Fibroblast of pulmonary artery (primary cell): ENCODE measurements at places on chromosomes 12 and 14.

GRCh38 chr14:22190411-22191191, 398.4 kb downstream of the DAD1 start:
- peak; percentile 7 for DNase-seq

DNA sequence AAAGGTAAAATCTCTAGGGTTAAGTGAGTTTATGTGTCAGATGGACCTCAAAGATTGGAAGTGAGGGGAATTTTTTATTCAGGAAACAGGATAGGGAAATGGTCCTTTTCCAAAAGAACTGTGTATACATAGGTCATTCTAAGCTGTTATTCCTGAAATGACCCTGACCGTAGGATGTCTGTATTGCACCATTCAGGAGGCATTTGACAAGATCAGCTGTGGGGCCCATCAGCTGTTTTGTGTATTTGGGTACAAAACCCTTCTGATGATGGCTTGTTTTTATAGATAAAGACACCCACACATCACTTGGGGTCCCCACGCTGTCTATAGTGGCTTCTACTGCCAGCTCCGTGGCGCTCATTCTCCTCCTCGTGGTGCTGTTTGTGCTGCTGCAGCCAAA, 62.6 kb upstream of the SRSF5 start:
- DNase-seq = no peak

DNA sequence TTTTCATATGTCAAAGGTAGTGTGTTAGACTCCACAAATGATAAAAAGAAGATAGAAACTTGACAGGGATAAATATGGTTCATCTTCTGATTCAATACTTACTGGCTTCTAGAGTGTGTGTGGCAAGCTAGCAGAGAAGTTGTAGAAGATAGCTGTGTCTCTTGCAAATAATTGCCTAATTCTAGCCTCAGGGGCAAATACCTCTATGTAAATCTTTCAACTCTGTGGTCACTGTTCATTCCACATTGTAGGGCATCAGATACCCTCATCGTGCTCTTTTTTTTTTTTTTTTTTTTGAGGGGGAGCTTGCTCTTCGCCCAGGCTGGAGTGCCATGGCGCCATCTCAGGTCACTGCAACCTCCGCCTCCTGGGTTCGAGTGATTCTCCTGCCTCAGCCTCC, 1.7 kb downstream of the OLR1 start:
- DNase-seq = no peak

DNA sequence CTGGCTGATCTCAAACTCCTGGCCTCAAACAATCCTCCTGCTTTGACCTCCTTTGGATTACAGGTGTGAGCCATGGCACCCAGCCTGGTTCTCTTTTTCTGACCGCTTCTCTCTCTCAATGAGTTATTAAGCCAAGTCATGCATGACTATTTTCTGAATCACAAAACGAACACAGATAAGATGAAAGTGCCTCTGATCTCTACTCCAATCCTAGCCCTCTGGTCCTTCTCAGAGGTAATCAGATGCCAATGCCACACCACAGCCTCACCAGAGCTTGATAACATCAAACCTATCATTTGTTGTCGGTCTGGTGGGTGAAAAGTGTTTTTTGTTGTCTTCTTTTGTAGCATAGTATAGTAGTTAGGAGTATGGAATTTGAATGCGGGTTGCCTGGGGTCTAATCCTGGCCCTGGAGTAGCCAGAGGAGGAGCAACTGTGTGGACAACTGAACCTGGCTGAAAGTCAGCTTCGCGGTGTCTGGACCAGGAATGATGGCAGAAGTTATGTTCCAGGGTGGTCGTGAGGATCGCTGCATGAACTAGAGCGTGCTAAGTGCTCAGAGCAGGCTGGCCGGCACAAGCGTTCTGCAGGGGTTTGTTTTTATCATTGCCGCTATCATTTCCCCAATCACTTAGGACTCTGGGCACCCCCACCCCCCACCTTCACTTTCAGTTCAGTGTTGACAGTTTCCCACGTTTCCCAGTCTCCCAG, 77.9 kb downstream of the SPRING1 start:
- DNase-seq = no peak

GRCh38 chr14:75537071-75537470, 14.8 kb downstream of the BATF start:
- no peak for DNase-seq

GRCh38 chr14:68779761-68780323, 13.0 kb downstream of the ZFP36L1 start:
- DNase-seq = peak; percentile 69

DNA sequence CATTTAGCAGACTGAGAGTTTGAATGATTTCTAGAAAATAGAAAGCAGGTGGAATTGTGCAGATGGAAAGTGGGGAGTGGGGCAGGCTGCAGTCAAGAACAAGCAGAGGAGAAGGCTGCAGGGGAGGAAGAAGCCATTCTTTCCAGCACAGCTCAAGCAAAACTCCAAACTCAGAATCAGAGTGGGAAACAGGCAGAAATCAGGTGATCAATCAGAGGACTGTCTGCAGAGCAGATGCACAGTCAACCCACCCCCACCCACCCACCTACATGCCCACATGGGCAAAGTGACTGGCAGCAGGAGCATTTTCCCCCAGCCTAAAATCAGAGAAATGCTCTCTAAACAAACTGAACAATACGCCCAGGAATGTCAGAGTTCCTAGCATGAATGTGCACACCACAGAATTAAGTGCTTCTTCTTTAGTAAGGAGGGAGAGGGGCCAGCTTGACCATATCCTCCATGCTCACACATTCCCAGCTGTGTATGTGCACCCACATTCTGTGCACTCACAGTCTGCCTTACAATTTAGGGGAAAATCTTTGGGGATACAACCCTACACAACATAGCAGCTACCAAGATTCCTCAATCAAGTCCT, 194.1 kb upstream of the PLEKHA5 start:
- DNase-seq = no peak

DNA sequence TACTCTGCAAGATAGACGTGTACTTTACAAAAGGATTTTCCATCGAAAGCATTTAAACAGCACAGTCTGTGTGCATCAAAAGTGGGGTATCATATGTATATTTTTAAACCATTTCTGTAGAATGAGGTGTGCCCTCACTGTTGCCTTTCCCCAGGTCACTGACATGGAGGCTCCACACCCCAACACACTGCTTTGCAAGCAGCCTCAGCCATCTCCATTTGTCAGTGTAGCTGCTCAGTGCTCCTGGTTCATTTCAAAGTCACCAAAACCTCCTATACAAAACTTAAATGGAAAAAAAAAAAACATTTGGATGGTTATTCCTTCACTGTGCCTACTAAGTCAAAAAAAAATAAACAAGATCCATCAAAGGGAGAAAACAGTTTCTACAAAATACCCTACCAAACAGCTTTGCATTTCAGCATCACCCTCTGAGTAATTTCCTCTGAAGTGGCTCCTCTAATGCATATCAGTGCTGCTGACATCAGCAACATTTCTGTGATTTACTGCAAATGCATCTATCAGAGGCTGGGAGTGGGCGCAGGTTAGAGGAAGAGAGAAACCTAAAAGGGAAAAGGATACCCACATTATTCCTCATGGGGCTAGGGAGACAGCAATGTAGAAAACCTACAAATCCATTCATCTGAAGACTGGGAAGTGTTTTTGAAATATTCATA, 46.0 kb downstream of the KCNK10 start:
- no peak for DNase-seq

GRCh38 chr12:45148006-45148405, 67.9 kb upstream of the ANO6 start:
- DNase-seq = no peak

DNA sequence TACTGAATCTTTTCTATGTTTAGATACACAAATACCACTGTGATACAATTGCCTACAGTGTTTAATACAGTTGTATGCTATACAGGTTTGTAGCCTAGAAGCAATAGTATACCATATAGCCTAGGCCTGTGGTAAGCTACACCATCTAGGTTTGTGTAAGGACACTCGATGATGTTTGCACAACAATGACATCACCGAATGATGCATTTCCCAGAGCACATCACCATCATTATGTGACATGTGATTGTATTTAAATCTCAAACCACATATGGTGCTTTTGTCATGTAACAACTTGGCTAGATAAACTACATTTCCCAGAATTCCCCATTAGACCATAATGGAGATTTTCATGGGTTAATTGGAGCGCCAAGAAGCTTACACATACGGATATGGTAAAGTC, 128.4 kb upstream of the CPNE8 start:
- DNase-seq = no peak

- DNase-seq = no peak
Measured at GRCh38 chr12:53807322-53807860, 55.6 kb upstream of the CISTR start.

- DNase-seq = no peak
Measured at GRCh38 chr14:51000566-51000965, 56.3 kb upstream of the PYGL start.

GRCh38 chr12:57952766-57953165, 11.4 kb downstream of the ATP23 start:
- DNase-seq = no peak

DNA sequence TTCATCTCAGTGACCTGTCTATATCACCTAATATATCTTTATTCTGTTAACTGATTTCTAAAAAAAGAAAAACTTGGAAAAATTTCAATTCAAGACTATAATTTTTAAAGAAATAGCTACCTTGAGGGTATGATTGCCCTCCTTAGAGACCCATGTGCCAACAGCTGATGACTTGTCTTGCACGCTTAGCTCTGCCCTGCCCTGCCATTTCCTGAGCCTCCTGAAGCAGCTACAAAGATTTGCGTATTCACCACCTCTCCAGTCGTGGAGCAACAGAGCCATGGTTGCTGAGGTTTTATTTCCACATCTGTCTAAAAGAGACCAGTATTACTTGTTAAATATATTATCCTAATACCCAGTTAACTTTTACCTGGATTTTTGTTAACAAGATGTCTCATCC, 91.7 kb upstream of the ATF1 start:
- no peak for DNase-seq

DNA sequence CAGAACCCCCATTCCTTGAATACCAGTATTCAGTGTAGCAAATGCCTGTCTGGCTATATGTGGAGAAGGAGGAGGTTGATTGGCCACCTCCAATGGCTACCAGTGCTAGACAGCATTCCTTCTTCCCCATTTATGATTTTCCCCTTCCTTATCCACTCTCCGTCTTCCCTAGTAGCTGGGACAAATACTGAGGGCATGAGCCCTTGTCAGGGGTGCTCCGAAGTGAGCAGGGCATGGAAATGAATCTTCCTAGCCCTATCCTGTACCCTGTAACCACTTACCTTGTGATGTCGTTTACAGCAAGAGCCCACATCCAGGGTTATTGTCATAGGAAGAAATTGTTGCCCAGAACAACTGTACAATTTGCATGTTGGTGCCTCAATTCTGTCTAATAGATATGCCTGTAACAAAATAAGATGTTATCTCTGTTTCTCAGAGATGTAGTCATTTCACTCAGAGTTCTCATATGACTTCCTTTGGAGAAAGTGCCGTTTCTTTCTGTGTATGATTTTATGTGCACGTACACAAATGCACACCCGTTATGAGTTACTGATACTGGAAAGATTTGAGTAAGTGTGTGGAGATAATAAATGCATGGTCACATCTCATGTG, 423.7 kb downstream of the EGLN3 start:
- DNase-seq = no peak

- no peak for DNase-seq
Measured at GRCh38 chr12:33628087-33628486, 188.5 kb upstream of the SYT10 start.

DNA sequence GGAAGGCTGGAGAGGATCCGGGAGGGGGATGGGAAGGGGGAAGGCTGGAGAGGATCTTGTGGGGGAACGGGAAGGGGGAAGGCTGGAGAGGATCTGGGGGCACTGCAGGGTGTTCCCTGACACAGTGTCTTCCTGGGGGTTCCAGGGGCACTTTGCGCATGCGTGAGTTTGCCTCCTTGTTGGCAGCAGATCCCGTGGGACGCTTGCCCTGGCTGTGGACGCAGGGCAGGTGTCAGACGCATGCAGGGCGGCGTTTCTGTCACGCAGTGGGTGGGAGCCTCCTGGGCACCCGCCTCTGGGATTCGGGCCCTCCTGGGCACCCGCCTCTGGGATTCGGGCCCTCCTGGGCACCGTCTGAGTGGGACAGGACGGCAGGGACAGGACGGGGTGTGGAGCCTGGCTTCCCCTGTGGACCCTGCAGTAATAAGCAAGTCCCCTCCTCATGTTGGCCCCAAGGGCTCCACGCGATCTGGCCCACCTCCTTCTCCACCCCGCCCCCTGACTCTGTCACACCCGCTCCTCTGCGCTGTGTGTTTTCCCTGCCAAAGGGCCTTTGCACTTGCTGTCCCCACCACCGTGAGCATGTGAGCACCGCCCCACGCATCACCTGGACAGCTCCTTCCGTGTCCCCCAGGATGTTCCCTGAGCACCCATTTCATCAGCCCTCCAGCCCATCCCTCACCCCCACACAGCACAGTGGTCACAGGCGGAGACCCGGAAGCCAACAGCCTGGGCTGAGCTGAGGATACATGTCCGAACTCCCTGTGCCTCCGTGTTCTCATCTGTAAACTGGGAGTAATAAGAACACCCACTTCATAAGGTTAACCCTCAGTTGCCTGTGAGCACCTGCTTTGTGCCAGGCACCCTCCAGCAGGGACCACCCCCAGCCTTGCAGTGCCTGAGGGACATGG, 4.4 kb downstream of the MMP17 start:
- DNase-seq = peak; percentile 66
